NCI-H2081 treated with DMSO at 0.1 percent for 48 hours (cell line): ENCODE measurements at places on chromosomes 2 and 18.

DNA sequence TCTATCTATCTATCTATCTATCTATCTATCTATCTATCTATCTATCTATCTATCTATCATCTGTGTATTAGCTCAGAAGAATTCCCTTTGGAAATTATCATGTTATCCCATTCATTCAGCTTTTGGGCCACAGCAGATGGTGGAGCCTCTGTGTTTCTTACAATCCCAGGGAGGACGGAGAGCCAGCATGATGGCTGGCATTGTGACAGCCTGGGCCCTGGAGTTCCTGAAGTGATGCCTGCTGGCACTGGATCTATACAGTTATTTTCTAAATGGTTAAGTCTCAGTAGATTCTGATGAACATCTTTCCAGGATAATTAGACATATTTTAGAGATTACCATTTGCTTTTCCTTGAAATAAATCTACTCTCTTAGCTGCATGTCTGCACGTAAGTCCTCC lies 385.4 kb upstream of the NXPH2 start:
- no peak for DNase-seq

GRCh38 chr2:47265751-47266231 lies 110.7 kb upstream of the STPG4 start:
- DNase-seq = no peak

DNA sequence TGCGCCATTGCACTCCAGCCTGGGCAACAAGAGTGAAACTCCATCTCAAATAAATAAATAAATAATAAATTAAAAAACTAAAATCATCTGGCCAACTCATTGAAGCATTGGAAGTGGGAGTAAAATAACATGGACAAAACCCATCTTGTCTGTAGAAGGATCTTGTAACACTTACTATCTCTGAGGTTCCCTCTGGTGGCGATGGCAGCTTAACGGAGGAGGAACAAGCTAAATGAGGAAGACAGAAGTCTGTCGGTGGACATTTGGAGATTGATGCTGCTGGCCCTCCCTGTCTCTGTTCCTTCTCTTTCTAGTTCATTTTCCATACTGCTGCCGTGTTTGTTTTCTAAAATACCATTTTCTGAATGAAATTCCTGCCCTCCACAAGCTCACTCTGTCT lies 43.4 kb downstream of the ZCCHC2 start:
- no peak for DNase-seq

GRCh38 chr2:168920504-168921157 lies 19.5 kb downstream of the G6PC2 start:
- peak; percentile 20 for DNase-seq

- DNase-seq = no peak
Observed at GRCh38 chr2:112730791-112731190, 10.0 kb downstream of the NT5DC4 start.
